ENCODE measurements at places on chromosomes 7 and 10.

- H3K4me3 ChIP-seq: no peak overlapping the region
- no peak overlapping the region for H3K27ac ChIP-seq
- H3K27me3 ChIP-seq: no peaks in the 10 kb centered on the region
- no peaks in the 10 kb centered on the region for H3K36me3 ChIP-seq
- DNase-seq: no peak
- H3K4me1 ChIP-seq: no peaks in the 10 kb centered on the region
Measured at GRCh38 chr10:114311496-114312209, 72.6 kb downstream of the VWA2 start.

DNA sequence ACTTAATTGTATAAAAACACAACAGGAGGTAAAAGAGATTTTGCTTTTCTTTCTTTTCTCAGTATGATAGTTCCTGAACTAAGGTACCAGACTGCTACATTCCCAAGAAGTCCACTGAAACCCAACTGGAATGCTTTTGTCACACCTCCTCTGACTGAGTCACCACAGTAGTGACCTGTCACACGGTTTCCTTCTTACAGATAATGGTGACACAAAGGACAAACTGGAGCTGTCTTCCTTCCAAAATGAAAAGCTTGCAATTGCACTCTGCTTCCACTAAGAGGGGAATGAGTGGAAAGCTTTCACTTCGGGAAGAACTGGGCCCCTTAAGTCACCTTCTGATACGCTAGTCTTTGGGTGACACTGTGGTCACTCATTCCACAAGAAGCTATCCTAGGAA, 122.2 kb downstream of the KMT2E start:
- no peak for DNase-seq
- H3K27ac ChIP-seq: no peak overlapping the region
- H3K27me3 ChIP-seq: no peaks in the 10 kb centered on the region
- no peaks in the 10 kb centered on the region for H3K4me1 ChIP-seq
- H3K4me3 ChIP-seq: no peak overlapping the region

DNA sequence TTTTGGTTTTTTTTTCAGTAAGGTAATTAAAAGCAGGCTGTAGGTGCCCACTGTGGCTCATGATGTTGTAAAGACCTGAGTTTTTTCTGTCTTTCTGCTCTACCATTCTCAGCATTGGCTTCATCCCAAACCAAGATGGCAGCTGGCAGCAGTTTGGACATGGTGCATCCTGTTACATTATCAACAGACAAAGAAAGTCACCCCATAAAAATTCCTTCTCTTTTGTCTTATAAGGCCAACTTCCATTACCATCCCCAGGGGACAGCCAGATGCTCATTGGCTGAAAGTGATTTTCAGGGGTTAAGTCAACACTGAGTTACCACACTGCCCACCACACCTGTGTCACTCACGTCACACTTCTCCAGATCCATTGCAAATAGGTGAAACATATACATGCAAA, 558.4 kb downstream of the SDK1 start:
- no peak overlapping the region for H3K4me3 ChIP-seq
- H3K27ac ChIP-seq: no peak overlapping the region
- no peak for DNase-seq
- H3K4me1 ChIP-seq: no peaks in the 10 kb centered on the region
- H3K36me3 ChIP-seq: no peaks in the 10 kb centered on the region

DNA sequence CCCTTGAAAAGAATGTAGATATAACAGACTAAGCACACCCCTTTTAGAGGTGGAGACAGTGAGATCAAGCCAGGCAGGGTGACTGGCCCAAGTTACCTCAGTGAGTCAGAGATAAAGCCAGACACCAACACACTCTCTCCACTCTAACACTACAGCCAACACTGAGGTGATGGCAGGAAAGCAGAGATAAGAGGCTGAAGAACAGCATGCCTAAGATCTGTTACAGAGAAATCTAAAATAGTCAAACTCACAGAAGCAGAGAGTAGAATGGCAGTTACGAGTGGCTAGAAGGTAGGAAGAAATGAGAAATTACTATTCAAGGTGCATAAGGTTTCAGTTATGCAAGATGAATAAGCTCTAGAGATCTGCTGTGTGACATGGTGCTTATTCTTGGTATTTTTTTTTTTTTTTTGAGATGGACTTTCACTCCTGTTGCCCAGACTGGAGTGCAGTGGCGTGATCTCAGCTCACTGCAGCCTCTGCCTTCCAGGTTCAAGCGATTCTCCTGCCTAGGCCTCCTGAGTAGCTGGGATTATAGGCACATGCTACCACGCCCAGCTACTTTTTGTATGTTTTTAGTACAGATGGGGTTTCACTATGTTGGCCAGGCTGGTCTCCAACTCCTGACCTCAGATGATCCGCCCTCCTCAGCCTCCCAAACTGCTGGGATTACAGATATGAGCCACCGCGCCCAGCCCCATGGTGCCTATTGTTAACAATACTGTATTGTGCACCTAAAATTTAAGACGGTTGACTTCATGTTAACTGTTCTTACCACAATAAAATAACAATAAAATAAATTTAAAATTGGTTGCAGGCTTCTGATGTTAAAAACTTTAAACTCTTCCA, 28.7 kb downstream of the ICA1 start:
- H3K27ac ChIP-seq: no peak overlapping the region
- no peaks in the 10 kb centered on the region for H3K36me3 ChIP-seq
- no peak overlapping the region for H3K4me3 ChIP-seq
- no peak for DNase-seq
- no peaks in the 10 kb centered on the region for H3K27me3 ChIP-seq

- DNase-seq: no peak
- H3K4me3 ChIP-seq: no peak overlapping the region
- H3K36me3 ChIP-seq: no peaks in the 10 kb centered on the region
- no peak overlapping the region for H3K27ac ChIP-seq
- no peaks in the 10 kb centered on the region for H3K4me1 ChIP-seq
Measured at GRCh38 chr10:100894033-100894432, 18.7 kb upstream of the SLF2 start.

GRCh38 chr10:125781374-125781773, 5.8 kb upstream of the MMP21 start:
- no peak overlapping the region for H3K4me3 ChIP-seq
- no peaks in the 10 kb centered on the region for H3K4me1 ChIP-seq
- no peaks in the 10 kb centered on the region for H3K36me3 ChIP-seq
- no peaks in the 10 kb centered on the region for H3K27me3 ChIP-seq
- no peak overlapping the region for H3K27ac ChIP-seq

DNA sequence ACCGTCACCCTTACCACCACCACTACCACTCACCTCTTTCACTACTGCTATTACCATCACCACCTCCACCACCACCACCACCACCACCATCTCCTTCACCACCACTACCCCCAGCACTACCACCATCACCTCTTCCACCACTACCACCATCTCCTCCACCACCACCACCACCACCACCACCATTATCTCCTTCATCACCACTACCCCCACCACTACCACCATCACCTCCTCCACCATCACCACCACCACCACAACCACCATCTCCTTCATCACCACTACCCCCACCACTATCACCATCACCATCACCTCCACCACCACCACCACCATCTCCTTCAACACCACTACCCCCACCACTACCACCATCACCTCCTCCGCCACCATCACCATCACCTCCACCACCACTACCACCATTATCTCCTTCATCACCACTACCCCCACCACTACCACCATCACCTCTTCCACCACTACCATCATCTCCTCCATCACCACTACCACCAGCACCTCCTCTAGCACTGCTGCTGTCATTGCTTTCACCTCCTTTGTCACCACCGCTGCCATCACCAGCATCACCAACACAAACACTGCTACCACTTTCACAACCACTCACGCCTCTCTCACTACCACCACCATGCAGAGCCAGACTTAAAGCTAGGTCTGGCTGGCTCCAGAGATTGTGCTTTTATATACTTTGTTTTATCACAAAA, 109.3 kb downstream of the ICA1 start:
- H3K27ac ChIP-seq: peak overlapping the region; percentile 50
- H3K4me3 ChIP-seq: no peak overlapping the region
- H3K4me1 ChIP-seq: no peaks in the 10 kb centered on the region
- no peaks in the 10 kb centered on the region for H3K36me3 ChIP-seq
- H3K27me3 ChIP-seq: no peaks in the 10 kb centered on the region

DNA sequence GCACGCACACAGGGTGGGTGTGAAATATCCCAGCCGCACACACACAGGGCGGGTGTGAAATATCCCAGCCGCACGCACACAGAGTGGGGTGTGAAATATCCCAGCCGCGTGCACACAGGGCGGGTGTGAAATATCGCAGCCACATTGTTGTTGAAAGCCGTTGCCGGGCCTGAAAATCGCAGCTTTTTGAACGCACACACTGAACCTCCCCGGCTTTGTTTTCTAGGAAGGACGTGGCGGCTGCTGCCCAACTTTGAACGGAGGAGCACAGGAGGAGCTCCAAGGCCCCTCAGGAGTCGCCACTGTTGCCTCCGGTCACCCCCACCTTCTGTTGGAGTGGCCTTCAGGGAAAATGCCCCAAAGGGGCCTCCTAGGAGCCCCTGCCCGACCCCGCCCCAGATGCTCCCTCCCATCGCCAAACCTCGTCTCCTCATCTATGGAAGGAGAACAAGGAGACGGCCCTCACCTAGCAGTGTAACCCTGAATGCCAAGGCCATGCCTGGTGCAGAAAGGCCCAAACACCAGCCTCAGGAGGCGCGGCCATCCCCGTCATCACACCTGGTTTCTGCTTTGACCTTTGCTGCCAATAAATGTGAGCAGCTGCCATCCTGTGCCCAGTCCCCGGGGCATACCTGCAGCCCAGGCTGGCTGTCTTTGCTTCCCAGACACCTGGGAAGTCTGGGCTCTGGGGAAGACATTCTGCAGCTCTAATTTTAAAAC, 318.6 kb downstream of the PTPRN2 start:
- no peak overlapping the region for H3K4me3 ChIP-seq
- no peaks in the 10 kb centered on the region for H3K36me3 ChIP-seq
- no peaks in the 10 kb centered on the region for H3K4me1 ChIP-seq

GRCh38 chr7:32893207-32893524, 1.6 kb upstream of the KBTBD2 start:
- H3K36me3 ChIP-seq: no peaks in the 10 kb centered on the region
- no peak for DNase-seq
- no peaks in the 10 kb centered on the region for H3K27me3 ChIP-seq
- H3K4me3 ChIP-seq: no peak overlapping the region
- no peaks in the 10 kb centered on the region for H3K4me1 ChIP-seq
- H3K27ac ChIP-seq: peak overlapping the region; percentile 100

- no peak overlapping the region for H3K4me3 ChIP-seq
- DNase-seq: no peak
- no peak overlapping the region for H3K27ac ChIP-seq
- H3K36me3 ChIP-seq: no peaks in the 10 kb centered on the region
Measured at GRCh38 chr10:51344371-51344770, 270.1 kb downstream of the PRKG1 start.

DNA sequence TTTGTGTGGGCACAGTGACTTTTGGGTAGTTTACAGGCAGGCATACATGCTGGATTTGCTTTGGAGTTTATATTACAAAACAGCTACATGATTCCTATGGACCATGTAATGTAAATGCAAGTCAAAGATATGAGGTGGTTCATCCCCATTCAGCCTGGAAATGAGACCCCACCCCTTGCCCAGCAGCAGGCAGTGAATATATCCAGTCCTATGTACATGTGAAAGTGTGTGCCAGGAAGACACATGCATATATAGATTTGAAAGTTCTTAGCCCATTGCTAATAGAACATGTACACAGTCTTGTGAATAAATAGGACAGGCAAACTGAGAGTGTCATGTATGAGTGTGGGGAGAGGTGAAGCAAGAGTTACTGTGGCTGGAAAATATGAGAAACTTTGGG, 65.3 kb downstream of the FZD1 start:
- H3K36me3 ChIP-seq: no peaks in the 10 kb centered on the region
- H3K27me3 ChIP-seq: no peaks in the 10 kb centered on the region
- H3K4me1 ChIP-seq: no peaks in the 10 kb centered on the region
- H3K27ac ChIP-seq: no peak overlapping the region
- DNase-seq: no peak
